ENCODE measurements at places on chromosomes 12 and 14.

- DNase-seq, result no peak
Observed at GRCh38 chr14:20177433-20177974, 13.2 kb upstream of the OR11G2 start.

DNA sequence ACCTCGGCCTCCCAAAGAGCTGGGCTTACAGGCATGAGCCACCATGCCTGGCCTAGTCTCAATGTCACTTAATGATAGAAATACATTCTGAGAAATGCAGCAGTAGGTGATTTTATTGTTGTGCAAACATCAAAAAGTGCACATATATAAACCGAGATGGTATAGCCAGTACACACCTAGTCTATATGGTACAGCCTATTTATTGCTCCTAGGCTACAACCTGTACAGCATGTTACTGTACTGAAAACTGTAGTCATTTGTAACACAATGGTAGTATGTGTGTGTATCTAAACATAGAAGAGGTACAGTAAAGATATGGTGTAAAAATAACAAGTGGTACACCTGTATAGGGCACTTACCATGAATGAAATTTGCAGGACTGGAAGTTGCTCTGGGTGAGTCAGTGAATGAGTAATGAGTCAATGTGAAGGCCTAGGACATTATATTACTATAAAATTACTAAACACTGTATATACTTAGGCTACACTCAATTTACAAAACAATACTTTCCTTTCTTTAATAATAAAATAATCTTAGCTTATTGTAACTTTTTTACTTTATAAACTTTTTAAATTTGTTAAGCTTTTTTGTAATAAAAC, 166.7 kb upstream of the SYT1 start:
- no peak for DNase-seq

DNA sequence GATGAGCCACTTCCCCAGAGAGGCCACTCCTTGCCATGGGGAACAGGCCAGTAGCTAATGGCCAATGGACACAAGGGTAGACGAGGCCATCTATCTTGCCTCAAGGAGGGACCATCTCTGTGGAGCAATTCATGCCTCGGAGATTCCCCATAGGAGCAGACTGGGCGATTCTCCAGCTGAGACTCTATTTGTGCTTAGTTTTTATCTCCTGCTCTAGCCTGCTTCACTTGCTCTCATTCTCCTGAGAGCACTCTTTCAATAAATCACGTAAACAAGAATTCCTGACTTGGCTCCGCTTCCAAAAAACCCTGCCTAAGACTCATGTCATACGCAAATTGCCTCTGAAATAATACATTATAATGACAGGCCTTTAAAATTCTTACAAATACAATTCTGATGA, 396.4 kb upstream of the USP15 start:
- DNase-seq, result no peak

GRCh38 chr14:91501951-91502930, 7.9 kb downstream of the PPP4R3A start:
- DNase-seq, result no peak

- no peak for DNase-seq
Observed at GRCh38 chr14:96260341-96260821, 4.4 kb downstream of the BDKRB1 start.

GRCh38 chr12:110312581-110313360, 31.7 kb downstream of the ATP2A2 start:
- peak; percentile 65 for DNase-seq

GRCh38 chr14:92659765-92660561, 88.5 kb downstream of the LGMN start:
- DNase-seq, result peak; percentile 97

- peak; percentile 87 for DNase-seq
Observed at GRCh38 chr12:75471902-75472890, 8.4 kb upstream of the GLIPR1 start.

GRCh38 chr14:24979725-24980239, 70.2 kb downstream of the STXBP6 start:
- no peak for DNase-seq

DNA sequence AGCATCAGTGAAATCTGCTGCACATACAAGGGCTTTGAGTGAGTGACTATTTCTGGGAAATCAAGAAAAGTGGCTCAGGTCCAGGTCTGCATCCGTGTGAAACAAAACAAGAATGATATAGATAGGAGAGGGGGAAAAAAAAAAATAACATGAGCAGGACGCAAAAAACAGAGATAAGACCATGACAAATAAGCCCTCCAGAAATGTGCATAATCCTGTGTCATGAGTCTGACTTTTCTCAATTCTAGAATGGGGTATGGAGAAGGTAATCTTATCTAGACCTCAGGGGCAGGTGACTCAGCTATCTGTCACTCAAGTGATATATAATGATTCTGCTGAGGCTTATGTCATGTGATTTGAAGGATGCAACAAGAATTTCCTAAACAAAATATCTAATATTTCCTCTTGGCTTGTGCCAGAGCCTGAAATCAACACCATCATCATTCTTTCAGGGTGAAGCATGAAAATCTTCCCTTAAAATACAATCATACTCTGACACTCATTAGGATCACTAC, 250.0 kb downstream of the PHLDA1 start:
- DNase-seq, result no peak

DNA sequence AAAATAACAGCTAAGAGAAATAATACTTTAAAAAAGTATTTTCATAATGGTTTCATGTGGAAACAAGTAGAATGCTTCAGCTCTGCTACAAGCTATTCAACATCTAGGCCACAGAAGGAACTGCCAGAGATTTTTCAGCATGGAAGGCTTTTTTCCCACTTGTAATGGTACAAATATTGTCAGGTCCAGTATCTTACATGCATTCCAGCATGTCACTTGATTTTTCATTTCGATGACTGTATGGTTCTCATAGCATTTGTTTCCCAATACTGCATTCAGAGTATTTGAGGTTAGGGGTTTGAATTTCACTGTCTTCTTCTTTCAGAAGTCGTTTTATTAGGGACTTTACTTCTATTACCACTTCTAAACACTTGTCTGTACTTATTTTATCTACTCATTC, 1701.5 kb upstream of the FLRT2 start:
- no peak for DNase-seq

- DNase-seq, result no peak
Observed at GRCh38 chr12:44711736-44712135, 164.4 kb downstream of the NELL2 start.

GRCh38 chr14:25140411-25140810, 90.5 kb upstream of the STXBP6 start:
- no peak for DNase-seq

GRCh38 chr12:46227616-46228015, 41.2 kb downstream of the SLC38A1 start:
- DNase-seq, result peak; percentile 52

- DNase-seq, result peak; percentile 94
Observed at GRCh38 chr12:98464190-98464589, 51.2 kb upstream of the TMPO start.

DNA sequence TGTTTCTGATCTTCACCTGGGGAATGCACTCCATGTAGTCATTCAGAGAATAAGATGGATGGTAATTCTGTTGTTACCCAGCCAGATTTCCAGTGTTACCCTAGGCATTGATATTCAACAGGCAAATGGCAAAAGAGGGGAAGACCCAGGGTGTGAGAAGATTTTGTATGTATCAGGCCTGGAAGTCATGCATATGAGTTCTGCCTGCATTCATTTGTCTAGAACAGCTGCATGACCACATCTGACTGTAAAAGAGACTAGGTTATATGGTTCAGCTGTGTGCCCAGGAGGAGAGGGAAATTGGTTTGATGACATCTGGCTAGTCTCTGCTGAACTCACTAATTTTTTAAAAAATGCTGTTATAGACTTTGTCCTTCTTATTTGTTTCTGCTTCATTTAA, 224.9 kb downstream of the NAV3 start:
- DNase-seq, result no peak

DNA sequence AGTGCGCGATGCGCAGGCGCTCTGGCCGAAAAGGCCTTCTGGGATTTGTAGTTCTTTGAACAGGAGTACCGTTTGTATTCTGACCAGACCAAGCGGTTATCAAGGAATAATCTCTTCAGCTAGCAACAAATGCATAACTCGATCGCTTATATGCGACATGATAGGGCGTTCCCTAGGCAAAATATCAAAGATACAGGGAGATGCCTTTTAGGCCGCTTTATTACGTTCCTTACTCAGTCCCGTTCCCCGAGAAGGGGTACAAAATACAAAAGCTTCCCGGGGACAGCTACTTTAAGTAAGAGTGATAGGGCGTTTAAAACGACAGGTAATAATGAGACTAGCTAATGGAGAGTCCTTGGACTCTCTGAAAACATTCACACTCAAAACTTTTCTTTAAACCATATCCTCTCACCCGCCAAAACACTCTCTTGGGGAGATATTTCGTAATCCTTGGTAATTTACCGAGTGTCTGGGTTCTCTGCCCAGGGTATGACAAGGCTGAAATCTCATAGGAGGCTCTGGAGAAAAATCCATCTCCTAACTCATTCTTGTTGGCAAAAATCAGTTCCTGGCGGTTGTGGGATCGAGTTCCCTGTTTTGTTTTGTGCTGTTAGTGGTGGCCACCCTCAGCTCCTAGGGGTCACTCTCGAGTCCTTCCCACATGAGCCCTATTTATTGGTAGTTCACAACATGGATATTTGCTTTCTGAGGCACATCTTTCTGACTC, 412 bp upstream of the SNW1 start:
- DNase-seq, result peak; percentile 56

DNA sequence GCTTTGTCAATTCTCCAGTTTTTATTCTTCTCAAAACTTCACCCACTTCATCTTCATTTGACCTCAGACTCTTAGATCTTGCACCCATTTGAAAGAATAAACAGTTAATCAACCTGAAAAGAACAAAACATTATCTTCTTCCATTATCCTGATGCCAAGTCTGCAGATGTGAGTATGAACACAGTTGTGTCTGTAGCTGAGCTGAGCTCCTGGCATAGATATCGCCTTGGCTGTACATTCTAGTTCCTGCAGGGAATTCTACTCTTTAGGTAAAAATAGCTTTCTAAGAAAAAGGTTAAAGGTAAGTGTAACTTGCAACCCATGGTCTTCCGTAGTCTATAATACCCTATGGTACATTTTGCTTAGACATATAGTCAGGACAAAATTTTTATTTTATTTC, 169.7 kb downstream of the KCNA5 start:
- no peak for DNase-seq
